ENCODE measurements at places on chromosomes 7 and 10.

- no peak for DNase-seq
Measured at GRCh38 chr10:65720901-65721300, 1204.9 kb upstream of the LRRTM3 start.

- no peak for DNase-seq
Measured at GRCh38 chr10:126081841-126082466, 185.6 kb downstream of the FANK1 start.

DNA sequence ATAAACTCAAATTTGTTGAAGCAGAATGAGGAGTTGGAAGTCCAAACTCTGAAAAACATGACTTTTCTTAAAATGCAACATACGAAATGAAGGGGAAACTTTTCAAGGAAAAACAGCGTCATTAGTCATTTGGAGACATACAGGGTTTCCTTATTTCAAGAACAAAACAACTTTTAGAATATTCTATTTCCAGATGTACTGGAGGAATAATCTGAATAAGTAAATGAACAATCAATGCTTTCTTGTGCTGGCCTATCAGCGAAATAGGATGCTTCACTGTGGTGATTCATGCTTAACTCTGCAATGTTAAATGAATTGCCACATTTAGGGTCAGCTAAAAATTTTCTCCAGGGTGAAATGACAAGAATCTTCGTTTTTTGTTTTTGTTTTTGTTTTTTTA is 114.3 kb downstream of the SEMA3C start:
- DNase-seq = no peak

GRCh38 chr10:97852840-97853405 is 3.3 kb downstream of the GOLGA7B start:
- no peak for DNase-seq

GRCh38 chr7:131547589-131547988 is 8.8 kb downstream of the PODXL start:
- DNase-seq = no peak

DNA sequence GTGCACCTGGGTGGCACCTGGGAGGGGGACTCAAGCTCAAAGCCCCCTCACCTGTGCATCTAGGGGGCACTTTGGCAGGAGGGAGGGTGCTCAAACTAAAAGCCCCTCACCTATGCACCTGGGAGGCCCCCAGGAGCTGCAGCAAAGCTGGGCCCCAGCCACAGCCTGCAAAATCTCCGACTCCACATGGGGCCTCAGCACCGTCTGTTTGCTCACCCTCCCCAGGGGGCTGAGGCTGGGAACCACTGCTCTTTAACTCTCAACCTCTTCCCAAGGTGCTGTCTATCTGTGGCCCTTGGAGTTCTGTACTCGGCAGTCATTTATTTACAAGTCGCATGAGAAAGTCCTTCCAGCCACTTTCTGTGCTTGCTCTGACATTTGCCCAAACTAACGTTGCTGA is 458.4 kb downstream of the DNAJB6 start:
- no peak for DNase-seq

DNA sequence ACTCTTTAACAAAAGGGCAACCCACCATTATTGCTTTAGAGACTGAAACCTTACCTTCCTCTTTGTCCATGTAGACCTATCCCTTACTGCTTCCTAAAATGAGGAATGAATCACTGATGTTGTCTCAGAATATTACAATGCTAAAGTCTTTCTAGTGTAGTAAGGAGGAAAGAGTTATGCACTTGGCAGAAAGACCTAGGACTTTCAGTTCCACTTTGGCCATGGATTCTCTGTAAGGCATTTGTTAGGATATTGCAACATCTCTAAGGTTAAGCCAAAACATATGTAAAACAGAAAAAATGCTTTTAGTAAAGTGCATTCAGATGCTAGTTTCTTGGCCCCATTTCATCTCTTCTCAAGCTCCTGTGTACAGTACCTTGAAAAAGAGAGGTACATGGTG is 230.9 kb downstream of the PARD3 start:
- no peak for DNase-seq

GRCh38 chr7:10418985-10419384 is 554.7 kb upstream of the PHF14 start:
- no peak for DNase-seq

- DNase-seq = no peak
Measured at GRCh38 chr7:150338166-150338829, 3.1 kb downstream of the RARRES2 start.

DNA sequence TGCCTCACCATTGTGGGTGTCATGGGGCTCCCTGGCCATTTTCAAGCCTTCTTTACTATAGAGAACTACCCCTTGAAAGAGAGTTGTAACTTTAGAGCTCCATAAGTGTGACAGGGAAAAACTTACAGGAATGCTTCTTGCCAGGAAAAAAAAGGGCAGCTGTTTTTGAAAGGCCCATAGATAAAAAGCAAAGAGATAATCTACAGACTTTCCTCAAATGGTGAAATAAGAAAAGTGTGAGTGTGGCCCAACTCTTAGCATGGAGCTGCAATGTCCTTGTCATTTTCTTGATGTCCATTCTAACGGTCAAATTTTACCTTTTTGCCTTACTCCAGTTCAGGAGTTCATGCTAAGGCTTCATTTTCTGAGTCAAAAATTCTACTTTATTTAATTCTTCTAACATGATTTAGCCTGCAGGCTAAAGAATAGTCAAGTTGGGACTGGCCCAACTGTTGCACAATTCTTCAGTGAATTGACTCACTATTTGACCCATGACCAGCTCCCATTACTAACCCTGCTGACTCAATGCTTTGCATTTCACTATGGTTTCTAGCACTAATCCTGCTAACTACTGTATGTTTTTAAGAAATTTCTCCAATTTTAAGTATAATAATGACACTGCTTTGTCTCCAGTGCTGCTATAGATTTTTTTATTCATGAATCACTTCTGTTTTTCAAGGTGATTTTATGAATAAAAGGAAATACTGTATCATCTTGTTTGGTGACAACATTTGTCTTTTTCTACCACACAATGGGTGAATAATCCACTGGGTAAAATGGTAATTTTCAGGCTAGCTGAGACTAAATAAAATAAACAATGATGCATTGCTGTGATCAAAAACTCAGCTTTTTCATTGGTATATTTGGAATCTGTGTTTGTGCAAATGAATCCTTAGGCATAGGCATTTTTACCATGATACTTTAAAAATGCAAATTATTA is 41.4 kb upstream of the SGCE start:
- DNase-seq = no peak

- DNase-seq = no peak
Measured at GRCh38 chr10:101686133-101686925, 8.6 kb downstream of the FBXW4 start.

- DNase-seq = no peak
Measured at GRCh38 chr10:84341983-84342382, 13.6 kb downstream of the CCSER2 start.

- no peak for DNase-seq
Measured at GRCh38 chr7:92095380-92095779, 38.9 kb downstream of the CYP51A1 start.

GRCh38 chr10:131946880-131947279 is 34.8 kb downstream of the BNIP3 start:
- no peak for DNase-seq

DNA sequence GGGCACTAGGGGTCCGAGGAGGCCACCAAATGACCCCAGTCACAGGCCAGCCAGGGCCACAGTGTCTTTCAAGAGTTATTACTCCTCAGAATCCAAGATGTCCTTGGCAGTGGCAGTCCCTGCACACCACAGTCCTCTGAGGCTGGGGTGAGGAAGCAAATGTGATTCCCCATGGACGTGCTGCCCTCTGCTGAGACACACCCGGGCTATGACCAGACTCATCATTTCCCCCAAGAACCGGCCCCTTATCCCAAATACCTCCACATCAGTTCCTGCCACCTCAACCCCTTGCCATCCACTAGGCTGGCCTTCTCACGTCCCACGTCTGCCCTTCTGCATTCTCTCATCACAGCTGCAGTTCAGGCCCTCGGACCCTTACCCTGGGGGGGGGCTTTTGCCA is 5.0 kb downstream of the PRKAG2 start:
- DNase-seq = no peak

GRCh38 chr10:90451283-90451682 is 406.6 kb downstream of the HTR7 start:
- no peak for DNase-seq

GRCh38 chr7:137454246-137454724 is 110.8 kb upstream of the PTN start:
- DNase-seq = peak; percentile 34

DNA sequence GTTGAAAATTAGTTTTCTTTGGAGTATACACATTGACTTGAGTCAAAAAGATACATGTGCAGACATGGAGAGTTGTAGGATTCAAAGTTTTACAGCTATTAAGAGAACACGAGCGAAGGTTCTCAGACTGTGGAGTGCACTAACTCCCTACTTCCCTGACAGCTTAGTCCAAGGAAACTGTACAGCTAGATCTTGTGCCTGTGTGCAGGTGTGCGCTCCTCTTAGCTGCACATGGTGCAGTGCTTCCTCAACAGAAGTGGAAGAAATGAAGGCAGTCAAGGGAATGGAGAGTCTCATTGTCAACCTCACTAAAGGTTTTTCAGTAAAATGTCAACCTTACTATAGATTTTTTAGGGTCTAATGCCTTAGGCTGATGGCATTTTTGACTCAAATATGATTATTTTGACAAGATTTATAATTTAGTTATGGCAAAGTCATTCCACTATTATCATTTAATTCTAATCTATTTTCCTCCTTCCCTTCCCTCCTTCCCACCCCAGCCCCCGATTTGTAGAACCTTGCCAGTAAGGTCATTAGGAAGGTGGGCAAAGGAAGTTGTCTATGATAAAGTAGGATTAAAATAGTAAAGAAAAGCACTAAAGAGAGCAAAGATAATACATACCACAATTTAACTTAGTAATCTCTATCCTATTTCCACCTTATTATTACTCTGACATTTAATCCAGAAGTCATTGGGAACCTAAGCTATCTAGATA is 13.6 kb downstream of the PDK4 start:
- no peak for DNase-seq

DNA sequence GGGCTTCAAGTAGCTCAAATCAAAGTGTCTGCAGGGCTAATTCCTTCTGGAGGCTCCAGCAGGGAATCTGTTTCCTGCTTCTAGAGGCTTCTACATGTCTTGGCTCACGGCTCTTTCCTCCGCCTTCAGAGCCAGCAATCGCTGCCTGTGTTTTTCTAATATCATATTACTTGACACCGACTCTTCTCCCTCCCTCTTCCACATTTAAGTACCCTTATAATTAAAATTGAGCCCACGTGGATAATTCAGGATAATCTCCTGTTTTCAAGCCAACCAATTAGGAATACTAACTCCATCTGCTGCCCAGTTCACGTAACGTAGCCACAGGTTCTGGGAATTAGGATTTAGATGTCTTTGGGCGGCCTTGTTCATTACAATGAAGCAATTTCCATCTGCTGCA is 372.2 kb downstream of the DPP6 start:
- DNase-seq = no peak

GRCh38 chr7:86760236-86760635 is 116.5 kb downstream of the GRM3 start:
- no peak for DNase-seq

Measured in NCI-H446 treated with DMSO at 0.1 percent for 48 hours (cell line).